Stimulated activated CD8-positive, alpha-beta memory T cell treated with anti-CD3 and anti-CD28 coated beads, Interleukin-4, amount 100 ng/mL, for 1 hour (primary cell): ENCODE measurements at places on chromosomes 6 and 20.

- DNase-seq, result no peak
Measured at GRCh38 chr6:133799043-133799442, 89.9 kb upstream of the TCF21 start.

- DNase-seq, result no peak
Measured at GRCh38 chr20:19802492-19803158, 44.6 kb downstream of the RIN2 start.

GRCh38 chr20:60266177-60266823, 308.1 kb downstream of the CDH26 start:
- no peak for DNase-seq

- no peak for DNase-seq
Measured at GRCh38 chr6:54198134-54198533, 86.9 kb downstream of the MLIP start.

GRCh38 chr6:29005183-29005885, at the start of gene ZNF311:
Gene ZNF311 (minus strand): TSS chr6:29005315. CDS start chr6:29003954, 1,361 bp downstream.
- no peak for DNase-seq

GRCh38 chr6:69542494-69542893, 254.3 kb downstream of the LMBRD1 start:
- DNase-seq, result no peak

DNA sequence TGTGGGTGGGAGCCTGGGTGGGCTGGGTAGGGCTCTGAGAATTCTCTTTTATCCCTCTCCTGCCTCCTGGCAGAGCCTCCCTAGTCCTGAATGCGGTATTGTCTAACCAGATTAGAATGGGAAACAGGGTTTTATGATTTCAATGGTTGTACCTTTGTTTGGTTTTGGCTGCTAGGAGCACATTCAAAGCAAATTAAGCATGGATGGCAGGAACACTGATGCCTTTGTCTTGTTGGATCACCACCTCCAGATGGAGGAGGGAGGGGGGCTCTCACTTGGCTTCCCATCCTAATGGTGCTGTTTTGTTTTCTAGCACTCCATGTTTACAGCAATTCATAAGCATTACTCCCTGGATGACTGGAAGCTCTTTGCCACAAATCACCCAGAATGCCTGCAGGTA, 11.6 kb downstream of the GMPR start:
- DNase-seq, result no peak

- no peak for DNase-seq
Measured at GRCh38 chr20:49633023-49633422, 65.1 kb upstream of the PTGIS start.

GRCh38 chr6:74752303-74752702, 453.6 kb downstream of the COL12A1 start:
- no peak for DNase-seq

DNA sequence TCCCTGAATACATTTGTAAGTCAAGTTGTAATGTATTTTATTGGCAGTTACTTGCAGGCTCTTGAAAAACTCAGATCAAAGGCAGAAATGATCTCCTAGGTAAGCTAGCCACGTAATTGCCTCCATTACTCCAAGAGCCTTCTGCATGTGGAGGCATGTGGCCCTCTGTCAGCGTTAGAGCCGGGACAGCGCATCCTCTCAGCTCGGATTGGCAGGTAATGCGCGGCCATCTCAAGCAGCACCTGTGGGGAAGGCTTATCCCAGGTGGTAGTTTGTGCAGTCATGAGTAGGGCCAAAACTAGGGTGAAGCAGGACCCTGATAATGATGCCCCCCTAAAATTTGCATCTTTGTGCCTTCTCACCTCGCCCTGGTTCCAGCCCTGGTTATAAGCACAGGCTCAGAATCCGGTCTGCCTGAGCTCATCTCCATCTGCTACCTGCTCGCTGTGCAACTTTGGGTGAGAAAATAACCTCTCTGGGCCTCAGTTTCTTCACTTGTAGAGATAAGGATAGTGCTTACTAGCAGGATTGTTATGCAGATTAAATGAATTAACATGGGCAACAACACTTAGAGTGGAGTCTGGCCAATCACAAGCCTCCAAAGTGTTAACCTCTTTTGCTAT, 157.5 kb upstream of the PMEPA1 start:
- DNase-seq, result no peak

DNA sequence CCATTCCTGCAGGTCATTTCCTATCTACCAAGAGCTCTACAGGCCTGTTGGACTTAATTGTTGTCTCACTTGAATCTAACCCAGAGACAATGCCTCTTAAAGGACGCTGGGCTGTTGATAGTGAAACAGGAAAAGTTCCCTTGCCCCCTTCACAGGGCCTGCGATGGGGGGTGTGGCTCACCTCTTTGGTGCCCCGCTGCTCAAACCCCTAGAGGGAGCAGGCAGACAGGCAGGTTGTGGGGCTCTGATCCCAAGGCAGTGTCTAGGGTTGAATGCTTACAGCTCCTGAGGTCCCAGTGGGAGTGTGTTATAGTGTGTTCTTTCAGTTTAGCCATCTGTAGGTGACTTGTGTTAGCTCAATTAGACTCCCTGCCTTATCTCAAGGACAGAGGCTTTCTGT, 68.0 kb downstream of the OTOR start:
- DNase-seq, result no peak

- no peak for DNase-seq
Measured at GRCh38 chr6:144314003-144314485, 28.9 kb downstream of the UTRN start.
